ENCODE measurements at places on chromosomes 12 and 14. TPM values are rescaled to one million over a fixed set of nuclear protein-coding genes. Genes with fewer than 3 reads are reported as not detected.

The CMA1 gene
- total RNA-seq = not detected

DNA sequence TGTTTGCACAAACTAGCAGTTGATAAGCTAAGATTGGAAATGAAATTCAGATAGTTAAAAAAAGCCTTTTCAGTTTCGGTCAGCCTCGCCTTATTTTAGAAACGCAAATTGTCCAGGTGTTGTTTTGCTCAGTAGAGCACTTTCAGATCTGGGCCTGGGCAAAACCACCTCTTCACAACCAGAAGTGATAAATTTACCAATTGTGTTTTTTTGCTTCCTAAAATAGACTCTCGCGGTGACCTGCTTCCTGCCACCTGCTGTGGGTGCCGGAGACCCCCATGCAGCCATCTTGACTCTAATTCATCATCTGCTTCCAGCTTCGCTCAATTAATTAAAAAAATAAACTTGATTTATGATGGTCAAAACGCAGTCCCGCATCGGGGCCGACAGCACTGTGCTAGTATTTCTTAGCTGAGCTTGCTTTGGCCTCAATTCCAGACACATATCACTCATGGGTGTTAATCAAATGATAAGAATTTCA, 335.6 kb downstream of the TMEM121 start:
- no peak for DNase-seq

The MAP1LC3B2 gene
- 0.13 TPM for total RNA-seq

GRCh38 chr14:61192989-61193388, 88.1 kb downstream of the TMEM30B start:
- DNase-seq = no peak

GRCh38 chr12:121018860-121019617, 2.8 kb upstream of the C12orf43 start:
- no peak for DNase-seq

GRCh38 chr12:93880853-93881522, 203.8 kb downstream of the CRADD start:
- DNase-seq = no peak

GRCh38 chr12:17035372-17035771, 429.4 kb upstream of the LMO3 start:
- no peak for DNase-seq

- DNase-seq = no peak
Observed at GRCh38 chr14:31544816-31545215, 16.4 kb upstream of the NUBPL start.

The MYO1H gene
- not detected for total RNA-seq

The TAS2R46 gene
- total RNA-seq = 1.0 TPM

GRCh38 chr14:59200195-59200594, 11.7 kb downstream of the DAAM1 start:
- no peak for DNase-seq

DNA sequence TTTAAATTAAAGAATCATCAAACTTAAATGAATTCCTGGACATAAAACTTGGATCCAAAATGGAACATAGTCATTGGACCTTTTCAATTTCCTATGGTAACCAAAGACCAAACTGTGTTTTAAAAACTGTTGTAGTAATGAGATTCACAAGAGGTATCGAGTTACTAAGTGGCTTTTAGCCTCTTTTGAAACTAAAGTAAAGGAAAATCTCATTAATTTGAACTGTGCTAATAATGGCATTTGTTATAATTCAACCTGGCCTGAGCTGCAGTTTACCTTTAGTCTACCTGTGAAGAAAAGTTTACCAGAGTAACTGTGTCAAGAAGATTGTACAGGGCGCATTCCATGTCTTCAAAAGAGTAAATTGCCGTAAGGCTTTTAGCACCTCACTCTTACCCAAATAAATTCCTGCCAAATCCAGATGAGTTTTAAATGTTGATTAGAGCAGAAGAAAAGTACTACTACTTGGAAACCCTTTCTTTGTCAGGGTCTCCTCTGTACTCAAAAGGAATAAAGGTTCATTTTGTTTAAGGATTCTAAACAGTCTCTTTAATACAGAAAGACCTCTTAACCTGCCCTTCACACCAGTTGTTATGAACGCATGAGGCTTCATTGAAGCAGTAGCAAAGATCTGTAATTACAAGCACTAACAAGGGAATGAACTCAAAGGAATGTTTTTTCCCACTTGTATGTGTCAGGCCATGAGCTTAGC, 17.1 kb upstream of the MED13L start:
- no peak for DNase-seq

DNA sequence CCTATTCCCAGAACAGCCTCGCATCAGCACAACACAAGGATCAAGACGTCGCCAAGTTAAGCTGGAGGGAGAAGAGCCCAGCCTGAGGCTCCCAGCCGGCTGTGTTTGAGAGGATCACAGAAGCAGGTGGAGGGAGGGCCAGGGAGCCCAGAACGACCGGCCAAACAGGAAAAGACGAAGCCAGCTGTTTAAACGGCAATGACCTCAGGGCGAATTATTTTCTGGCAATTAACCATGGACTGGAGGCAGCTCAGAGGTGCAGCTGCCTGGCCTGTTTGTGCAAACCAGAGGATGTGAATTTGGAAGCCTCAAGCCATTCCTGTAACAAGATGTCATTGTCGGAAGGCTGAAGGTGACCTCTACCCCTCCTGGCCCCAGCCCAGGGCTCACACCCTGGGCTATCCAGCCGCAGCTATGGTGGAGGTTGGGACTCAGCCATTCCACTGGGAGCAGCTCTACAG, 175.8 kb upstream of the PRMT8 start:
- DNase-seq = peak; percentile 88

DNA sequence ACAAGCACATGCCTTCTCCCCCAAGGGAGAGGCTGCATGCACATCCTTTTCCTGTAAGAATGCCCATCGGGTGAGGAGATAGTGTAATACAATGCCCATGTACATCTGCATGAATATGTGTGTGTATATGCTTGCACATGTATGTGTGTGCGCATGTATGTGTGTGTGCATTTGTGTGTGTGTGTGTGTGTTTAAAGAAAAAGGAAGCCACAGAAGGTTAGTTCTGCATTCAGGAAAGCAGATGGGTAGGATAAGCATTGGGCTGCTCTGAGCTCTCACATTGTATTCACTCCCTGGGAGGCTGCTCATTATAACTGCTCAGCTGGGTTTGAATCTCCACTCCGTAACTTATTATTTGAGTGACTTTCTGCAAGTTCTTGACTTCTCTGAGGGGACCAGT, 74.3 kb downstream of the GALNT8 start:
- no peak for DNase-seq

Measured in dermis microvascular lymphatic vessel endothelial cell (primary cell).